ENCODE measurements at places on chromosomes 7 and 10.

DNA sequence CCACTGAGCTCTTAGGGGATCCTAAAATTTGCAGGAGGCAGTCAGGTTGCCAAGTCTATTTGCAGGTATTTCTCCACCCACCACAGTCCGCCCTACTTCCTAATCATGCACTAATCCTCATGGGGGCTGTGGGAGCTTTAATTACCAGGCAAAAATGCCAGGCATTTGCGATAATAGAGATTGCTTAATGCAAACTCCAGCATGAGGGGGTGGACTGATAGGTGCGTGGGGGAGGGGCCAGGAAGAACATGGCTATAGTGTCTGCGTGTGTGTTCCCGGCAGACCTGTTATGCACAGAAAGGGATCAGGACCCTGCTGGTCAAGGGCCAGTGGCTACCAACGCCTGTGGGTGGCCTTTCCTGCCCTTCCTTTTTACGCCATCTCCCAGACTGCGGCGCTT lies 15.6 kb upstream of the AQP1 start:
- DNase-seq = no peak

DNA sequence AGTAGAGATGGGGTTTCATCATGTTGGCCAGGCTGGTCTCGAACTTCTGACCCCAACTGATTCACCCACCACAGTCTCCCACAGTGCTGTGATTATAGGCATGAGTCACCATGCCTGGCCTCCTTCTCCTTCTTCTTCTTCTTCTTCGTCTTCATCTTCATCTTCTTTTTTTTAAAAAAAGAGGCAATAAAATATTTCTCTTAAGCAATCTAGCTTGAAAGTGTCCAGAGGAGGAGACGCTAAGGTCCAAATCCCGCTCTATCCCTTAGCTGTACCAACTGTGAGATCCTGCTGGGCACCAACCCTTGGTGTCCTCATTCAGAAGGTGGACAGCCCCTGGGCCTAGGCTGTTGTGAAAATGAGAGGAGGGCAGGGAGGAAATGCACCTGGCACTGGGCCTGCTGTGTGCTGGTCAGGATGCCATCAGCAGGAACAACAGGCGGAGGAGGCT lies 13.9 kb upstream of the PSAP start:
- DNase-seq = no peak

GRCh38 chr10:60820093-60820754 lies 41.9 kb downstream of the CDK1 start:
- DNase-seq = peak; percentile 11

DNA sequence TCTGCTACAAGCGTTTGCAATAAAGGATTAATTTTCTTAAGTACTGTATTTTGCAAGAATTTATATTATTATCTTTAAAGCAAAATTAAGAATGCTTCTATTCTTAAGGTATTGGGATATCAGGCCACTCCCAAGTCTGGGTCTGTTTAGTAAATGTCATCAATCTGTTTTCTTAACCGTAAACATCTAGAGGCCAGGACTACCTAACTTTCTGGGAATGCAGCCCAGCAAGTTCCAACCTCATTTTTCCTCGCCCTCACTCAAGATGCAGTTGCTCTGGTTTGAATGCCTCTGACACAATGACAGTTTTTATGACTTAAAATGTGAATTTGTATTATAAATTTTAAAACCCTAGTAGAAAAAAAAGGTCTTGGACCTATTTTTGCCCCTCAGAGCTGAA lies 143.5 kb downstream of the INHBA start:
- no peak for DNase-seq

- DNase-seq = no peak
Observed at GRCh38 chr10:14684354-14684753, 90.3 kb downstream of the FAM107B start.

DNA sequence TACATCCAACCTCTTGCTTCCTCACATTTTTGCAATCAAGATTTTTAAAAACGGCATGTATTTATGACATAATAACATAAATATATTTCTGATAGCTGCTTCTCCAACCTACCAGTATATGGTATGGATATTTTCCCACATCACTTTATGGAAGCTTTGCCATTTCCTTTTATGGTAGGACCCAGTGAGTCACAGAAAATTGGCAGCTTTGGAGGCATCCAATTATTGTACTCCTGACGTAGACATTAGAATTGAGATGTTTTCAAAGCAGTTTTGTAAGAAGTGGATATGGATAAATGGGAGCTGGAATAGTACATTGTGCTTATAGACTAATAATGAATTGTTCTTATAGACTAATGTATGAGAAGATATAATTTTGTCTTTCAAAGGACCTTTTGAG lies 23.8 kb upstream of the BICC1 start:
- no peak for DNase-seq

DNA sequence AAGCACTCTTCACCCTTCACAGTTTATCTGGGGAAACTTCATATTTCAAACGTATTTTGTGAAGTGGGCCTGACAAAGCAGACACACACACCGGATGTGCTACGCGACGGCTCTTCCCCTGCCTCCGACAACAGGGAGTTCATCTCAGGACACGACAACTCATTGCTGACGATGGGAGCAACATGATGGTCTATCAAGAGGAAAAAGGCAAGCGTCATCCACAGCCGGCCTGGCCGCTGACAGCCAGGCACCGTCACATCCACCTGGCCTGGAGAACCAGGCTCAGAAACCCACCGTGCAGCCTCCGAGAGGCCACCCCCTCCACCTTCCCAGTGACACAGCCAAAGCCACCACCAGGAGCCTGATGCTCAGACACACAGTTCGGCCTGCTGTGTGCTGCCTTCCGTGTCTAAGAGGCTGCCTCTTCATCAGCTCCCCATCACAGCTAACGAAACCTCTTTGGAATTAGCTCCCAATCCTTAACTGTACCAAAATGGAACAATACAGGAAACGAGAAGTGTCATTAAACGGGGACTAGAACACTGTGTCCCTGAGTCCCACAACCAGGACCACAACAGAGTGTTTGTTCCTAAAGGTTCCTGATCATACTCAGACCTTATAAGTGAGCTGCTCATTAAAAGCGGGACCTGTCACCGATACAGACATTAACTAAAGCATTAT lies 76.7 kb downstream of the SFMBT2 start:
- DNase-seq = no peak

DNA sequence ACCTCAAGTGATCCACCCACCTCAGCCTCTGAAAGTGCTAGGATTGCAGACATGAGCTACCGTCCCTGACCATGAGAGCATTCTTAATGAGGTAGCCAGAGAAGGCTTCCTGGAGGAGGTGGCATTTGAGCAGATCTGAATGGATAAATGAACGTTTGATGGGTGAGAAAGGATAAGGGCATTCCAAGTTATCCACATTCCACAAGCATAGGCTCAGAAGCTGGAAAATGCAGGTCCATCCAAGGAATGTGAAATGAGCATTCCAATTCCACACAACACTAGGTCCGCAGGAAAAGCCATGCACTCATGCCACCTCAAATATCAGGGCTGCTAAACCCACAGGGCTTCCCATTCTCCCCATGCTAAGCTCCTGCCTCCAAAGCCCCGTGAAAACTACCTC lies 17.0 kb downstream of the TMEM130 start:
- DNase-seq = no peak

DNA sequence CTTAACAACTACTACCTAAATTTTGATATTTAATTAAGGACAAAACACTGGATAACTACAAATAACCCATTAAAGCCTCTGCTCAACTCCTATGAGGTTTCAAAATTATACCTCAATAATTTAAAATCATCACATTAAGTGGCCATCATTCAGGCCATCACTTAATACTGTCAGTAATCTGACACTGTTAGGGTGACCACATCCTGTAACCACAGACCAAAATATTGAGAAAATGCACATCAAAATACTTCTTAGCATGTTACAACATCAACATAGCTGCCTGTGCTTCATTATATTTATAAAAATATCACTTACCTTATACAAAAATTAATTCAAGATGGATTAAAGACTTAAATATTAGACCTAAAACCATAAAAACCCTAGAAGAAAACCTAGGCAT lies 23.3 kb downstream of the SEM1 start:
- DNase-seq = no peak

DNA sequence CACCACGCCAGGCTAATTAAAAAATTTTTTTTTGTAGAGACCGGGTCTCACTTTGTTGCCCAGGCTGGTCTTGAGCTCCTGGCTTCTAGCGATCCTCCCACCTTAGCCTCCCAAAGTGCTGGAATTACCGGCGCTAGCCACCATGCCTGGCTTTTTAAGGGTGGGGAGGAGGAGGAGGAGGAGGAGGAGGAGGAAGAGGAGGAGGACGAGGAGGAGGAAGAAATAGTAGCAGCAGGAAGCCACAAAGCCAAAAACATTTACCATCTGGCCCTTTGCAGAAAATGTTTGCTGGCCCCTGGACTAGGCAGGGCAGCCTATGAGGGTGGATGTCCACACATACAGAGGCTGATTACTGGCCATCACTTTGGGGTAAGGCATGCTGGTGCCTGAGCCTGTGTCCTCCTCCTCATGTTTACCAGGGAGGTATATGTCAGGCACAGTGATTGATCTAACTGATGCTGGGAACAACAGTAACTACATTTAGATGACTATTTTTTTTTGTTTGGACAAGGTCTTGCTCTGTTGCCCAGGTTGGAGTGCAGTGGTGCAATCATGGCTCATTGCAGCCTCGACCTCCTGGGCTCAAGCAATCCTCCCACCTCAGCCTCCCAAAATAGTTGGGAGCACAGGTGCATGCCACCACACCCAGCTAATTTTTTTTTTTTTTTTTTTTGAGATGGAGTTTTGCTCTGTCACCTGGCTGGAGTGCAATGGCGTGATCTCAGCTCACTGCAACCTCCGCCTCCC lies 122.1 kb downstream of the HIP1 start:
- DNase-seq = no peak

DNA sequence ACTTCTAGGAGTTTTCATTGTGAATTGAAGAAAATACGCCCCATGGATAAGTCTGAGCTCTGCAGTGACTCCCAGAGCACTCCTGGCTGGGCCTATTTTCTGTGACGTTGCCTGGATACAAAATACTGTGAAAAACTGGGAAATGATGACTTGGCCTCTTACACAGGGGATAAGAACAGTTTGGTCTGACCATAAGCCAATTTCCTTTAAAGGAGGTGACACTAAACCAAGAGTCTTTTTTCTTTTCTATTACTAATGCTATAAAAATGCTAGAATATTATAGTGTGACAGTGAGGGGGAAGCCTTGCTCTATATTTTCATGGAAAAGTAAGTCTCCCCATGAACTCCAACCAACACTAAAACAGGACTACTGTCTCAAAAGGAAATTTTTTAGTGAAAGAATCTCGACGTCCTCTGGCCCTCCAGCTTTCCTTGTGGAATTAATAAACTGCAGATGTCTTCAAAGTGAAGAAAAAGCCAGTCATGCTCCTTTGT lies 45.5 kb downstream of the MYOF start:
- no peak for DNase-seq

DNA sequence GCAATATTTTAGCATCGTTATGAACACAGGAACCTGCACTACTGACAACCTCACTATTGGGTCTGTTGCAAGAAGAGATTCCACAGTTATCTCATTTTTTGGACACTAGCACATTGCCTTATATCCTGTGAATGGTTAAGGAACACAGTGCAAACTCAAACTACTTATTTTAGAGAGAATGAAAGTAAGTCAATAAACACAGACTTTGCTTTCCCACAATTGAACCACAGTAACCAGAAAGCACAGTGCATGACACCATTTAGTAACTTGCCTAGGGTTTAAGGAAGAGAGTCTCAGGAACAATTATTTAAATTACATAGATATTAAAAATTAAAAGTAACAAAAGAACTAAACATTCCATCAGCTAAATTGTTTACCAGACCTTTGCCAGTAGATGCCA lies 468.8 kb downstream of the ZWINT start:
- DNase-seq = no peak

DNA sequence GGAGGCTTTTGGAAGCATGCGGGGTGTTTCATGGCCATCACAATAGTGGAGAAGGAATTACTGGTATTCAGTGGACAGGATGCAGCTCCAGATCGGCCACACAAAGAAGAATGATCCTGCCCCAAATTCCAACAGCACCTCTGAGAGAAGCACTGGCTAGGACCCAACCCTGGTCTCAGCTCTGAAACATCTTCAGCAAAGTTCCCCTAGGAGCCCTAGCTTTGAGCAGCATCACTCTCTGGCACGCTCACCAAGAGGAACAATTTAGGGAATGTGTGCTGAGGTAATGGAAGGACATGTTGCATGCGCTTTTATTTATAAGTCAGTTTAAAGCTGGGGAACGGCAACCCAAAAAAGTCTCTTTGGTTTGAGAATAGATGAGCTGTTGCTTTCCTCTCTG lies 5.5 kb upstream of the OPN1SW start:
- DNase-seq = no peak

GRCh38 chr10:133359554-133359971 lies 1.7 kb upstream of the FUOM start:
- DNase-seq = no peak

GRCh38 chr10:71963351-71964097 lies 671 bp upstream of the CHST3 start:
- DNase-seq = no peak

DNA sequence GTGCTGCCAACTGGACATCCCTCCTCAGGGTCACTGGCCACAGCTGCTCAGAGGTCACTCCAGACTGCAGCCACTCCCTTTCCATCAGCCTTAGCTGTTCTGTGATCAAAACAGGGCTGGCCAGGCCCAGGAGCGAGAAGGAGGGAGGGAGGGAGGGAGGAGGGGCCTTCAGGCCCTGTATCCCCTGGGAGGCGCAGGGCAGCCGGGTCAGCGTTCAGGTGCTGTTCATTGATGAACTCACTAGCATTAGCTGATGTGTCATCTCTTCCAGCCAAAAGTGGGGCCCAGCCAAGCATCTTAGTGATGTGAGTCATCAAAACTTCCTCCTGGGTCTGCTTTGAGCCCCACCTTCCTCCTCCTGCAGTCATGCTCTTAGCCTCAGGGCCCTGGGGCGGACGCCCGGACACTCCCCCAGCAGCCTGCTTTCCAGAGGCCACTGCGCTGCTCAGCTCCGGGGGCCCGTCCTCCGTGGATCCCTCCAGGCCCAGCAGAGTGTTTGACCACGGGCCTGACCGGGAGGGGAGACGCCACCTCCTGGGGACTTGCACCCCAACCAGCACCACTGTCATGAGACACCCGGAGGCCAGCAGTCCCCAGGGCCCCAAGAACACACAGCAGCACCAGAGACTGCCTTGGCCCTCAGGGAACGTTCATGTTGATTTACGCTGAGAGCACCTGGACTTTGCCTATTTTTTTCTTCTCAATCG lies 149.2 kb downstream of the PRKAG2 start:
- peak; percentile 41 for DNase-seq

- DNase-seq = no peak
Observed at GRCh38 chr10:126536656-126537055, 133.8 kb downstream of the C10orf90 start.

DNA sequence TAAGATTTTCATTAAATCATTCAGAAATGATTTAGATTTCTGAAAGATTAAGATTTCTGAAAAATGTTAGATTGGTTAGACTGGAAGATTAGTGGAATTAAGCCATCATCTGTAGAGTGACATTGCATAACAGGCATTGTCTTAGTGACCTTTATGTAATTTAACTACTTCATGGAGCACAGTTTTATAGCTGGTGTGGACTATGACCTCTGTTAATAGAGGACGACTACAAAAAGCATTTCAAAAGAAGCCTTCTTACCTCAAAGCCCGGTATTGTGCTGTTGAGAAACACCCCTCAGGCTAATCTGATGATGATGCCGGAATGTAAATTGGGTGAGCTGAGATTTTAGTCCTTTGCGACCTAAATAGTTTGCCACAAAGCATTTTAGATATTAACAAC lies 55.6 kb downstream of the GALNT11 start:
- DNase-seq = no peak

GRCh38 chr10:114682532-114682931 lies 24.5 kb upstream of the ABLIM1 start:
- no peak for DNase-seq

- DNase-seq = no peak
Observed at GRCh38 chr10:27986821-27987220, 12.1 kb downstream of the ODAD2 start.

All from GM20000 (cell line).